ENCODE measurements at places on chromosomes 4 and X. TPM values are rescaled to one million over a fixed set of nuclear protein-coding genes. Genes with fewer than 3 reads are reported as not detected.

GRCh38 chr4:72665171-72665968, 96.3 kb upstream of the ADAMTS3 start:
- no peaks in the 10 kb centered on the region for H3K4me1 ChIP-seq
- DNase-seq, result no peak
- H3K27ac ChIP-seq, result no peak overlapping the region
- H3K27me3 ChIP-seq, result peaks cover 3% of the 10 kb centered on the region
- no peaks in the 10 kb centered on the region for H3K36me3 ChIP-seq

DNA sequence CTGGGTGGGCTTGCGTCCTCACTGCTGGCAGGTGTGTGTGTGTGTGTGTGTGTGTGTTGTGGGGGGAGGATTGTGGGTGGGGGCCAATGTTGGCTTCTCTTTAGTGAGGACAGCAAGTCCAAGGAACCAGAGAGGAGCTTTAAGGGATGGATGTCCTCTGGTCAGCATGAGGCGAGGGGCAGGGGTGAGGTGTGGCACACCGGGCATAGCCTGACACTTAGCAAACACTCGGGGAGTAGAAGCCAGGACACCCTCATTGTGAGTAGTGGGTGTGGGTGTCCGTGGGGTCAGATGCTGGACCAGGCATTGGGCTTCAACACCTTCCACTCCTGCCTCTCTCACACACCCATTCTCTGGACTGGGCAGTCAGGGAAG, 2.8 kb downstream of the SORCS2 start:
- no peak overlapping the region for H3K4me3 ChIP-seq
- peaks cover 47% of the 10 kb centered on the region for H3K27me3 ChIP-seq
- H3K27ac ChIP-seq, result no peak overlapping the region
- H3K36me3 ChIP-seq, result no peaks in the 10 kb centered on the region
- DNase-seq, result no peak

GRCh38 chrX:137052643-137053235, 18.9 kb upstream of the GPR101 start:
- H3K4me1 ChIP-seq, result peaks cover 8% of the 10 kb centered on the region
- peak overlapping the region; percentile 83 for H3K4me3 ChIP-seq
- no peak overlapping the region for H3K27ac ChIP-seq
- peaks cover 12% of the 10 kb centered on the region for H3K27me3 ChIP-seq
- DNase-seq, result peak; percentile 51
- no peaks in the 10 kb centered on the region for H3K36me3 ChIP-seq

The SSX4B gene
- not detected for total RNA-seq

- peaks cover 8% of the 10 kb centered on the region for H3K4me1 ChIP-seq
- no peaks in the 10 kb centered on the region for H3K36me3 ChIP-seq
- DNase-seq, result no peak
- no peak overlapping the region for H3K4me3 ChIP-seq
- no peak overlapping the region for H3K27ac ChIP-seq
Observed at GRCh38 chr4:109083911-109084310, 218.5 kb downstream of the COL25A1 start.

DNA sequence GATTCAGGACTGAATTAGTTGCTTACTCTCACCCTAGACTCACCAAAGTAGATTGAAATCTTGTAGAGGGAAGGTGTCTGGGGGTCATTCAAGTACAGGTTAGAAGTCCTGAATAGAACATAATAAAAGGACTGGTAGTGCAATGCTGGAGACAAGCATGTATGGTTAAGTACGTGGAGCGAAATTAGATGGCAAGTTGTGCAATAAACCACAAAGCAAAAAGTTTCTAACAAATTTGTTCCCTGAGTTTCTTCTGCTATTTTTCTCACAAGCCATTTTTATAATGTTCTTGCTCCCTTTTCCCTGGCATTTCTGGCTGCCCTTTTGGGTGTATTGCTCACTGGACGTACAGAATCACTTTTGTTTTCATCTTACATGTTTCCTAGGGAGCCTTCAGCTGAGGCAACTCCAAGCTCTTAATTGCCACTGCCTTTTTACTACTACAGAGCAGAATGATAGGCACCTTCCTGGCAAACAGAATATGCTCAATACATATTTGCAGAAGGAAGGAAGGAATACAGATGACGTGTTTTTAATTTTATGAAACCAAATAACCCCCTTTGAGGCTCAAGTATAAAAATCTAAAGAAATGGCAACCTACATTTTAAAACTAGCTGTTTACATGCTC, 23.4 kb downstream of the LANCL3 start:
- no peaks in the 10 kb centered on the region for H3K36me3 ChIP-seq
- no peak overlapping the region for H3K4me3 ChIP-seq
- no peak overlapping the region for H3K27ac ChIP-seq
- DNase-seq, result no peak

The SOD3 gene
- not detected for total RNA-seq

- no peak overlapping the region for H3K4me3 ChIP-seq
- H3K27ac ChIP-seq, result no peak overlapping the region
- H3K27me3 ChIP-seq, result no peaks in the 10 kb centered on the region
- no peaks in the 10 kb centered on the region for H3K4me1 ChIP-seq
- no peaks in the 10 kb centered on the region for H3K36me3 ChIP-seq
Observed at GRCh38 chrX:58051346-58051745, 141.1 kb upstream of the ZXDA start.

- no peaks in the 10 kb centered on the region for H3K27me3 ChIP-seq
- H3K4me3 ChIP-seq, result no peak overlapping the region
- H3K36me3 ChIP-seq, result no peaks in the 10 kb centered on the region
Observed at GRCh38 chrX:8405631-8406030, 59.0 kb upstream of the VCX3B start.

The APBB2 gene
- 1.5 TPM for total RNA-seq

DNA sequence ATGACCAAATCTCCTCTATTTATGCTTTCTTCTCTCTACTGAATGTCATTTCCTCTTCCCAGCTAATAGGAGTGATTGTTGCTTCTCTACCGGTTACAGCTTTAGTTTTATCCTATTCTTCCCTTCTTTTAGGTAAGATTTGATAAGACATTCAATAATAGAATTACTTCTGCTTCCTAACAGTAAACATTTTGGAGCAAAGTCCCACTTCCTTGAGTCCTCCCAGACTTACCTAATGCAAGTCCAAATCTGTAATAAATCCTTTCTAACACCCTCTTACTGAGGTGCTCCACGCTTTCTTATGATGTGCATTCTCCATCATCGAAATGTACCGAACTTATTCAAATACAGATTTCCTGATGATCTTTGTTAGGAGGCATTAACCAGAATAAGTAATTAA, 79.2 kb upstream of the GPM6A start:
- H3K36me3 ChIP-seq, result no peaks in the 10 kb centered on the region
- DNase-seq, result no peak
- no peaks in the 10 kb centered on the region for H3K4me1 ChIP-seq
- H3K27me3 ChIP-seq, result no peaks in the 10 kb centered on the region

The YIPF7 gene
- not detected for total RNA-seq

- H3K27me3 ChIP-seq, result peaks cover 2% of the 10 kb centered on the region
- H3K4me3 ChIP-seq, result no peak overlapping the region
- no peak for DNase-seq
- H3K36me3 ChIP-seq, result no peaks in the 10 kb centered on the region
- H3K4me1 ChIP-seq, result no peaks in the 10 kb centered on the region
Observed at GRCh38 chr4:24956763-24957162, 43.9 kb upstream of the CCDC149 start.

The SYTL5 gene
- not detected for total RNA-seq

GRCh38 chrX:98067611-98068010, 1183.9 kb downstream of the RPA4 start:
- H3K4me1 ChIP-seq, result no peaks in the 10 kb centered on the region
- no peak for DNase-seq
- no peaks in the 10 kb centered on the region for H3K36me3 ChIP-seq
- H3K27me3 ChIP-seq, result no peaks in the 10 kb centered on the region
- H3K4me3 ChIP-seq, result no peak overlapping the region
- no peak overlapping the region for H3K27ac ChIP-seq

DNA sequence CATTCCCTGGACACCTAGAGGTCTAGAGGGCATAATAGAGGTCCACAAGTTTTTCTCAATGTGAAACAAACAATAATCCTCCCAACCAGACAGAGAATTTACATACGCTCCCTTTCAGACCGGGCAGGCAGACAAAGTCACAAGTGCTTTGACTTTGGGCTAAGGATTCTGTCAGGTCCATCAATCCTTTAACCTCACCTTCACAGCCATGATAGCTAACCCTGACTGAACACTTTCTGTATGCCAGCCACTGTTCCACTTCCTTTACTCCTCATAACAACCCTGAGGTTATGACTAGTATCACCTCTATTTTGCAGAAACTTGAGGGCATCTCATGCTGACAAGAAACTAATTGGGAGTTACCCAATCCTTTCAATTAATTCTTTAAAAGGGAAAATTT, 118.8 kb upstream of the AFF2 start:
- peak overlapping the region; percentile 64 for H3K4me3 ChIP-seq
- H3K36me3 ChIP-seq, result no peaks in the 10 kb centered on the region
- DNase-seq, result no peak
- H3K4me1 ChIP-seq, result peaks cover 34% of the 10 kb centered on the region
